ENCODE measurements at places on chromosomes 3 and 15.

- DNase-seq, result no peak
These were observed 183.4 kb upstream of the GADL1 start for GRCh38 chr3:31077826-31078225.

- DNase-seq, result no peak
These were observed 6.9 kb downstream of the NSMCE3 start for GRCh38 chr15:29262738-29263137.

GRCh38 chr3:196638861-196639482 is 522 bp upstream of the NRROS start:
- no peak for DNase-seq

DNA sequence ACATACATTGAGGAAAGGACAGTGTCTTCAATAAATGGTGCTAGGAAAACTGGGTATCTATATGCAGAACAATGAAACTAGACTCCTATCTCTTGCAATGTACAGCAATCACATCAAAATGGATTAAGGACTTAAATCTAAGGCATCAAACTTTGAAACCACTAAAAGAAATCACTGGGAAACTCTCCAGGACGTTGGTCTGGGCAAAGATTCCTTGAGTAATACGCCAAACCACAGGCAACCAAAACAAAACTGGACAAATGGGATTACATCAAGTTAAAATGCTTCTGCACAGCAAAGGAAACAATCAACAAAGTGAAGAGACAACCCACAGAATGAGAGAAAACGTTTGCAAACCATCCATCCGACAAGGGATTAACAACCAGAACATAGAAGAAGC is 14.5 kb downstream of the LAMP3 start:
- no peak for DNase-seq

DNA sequence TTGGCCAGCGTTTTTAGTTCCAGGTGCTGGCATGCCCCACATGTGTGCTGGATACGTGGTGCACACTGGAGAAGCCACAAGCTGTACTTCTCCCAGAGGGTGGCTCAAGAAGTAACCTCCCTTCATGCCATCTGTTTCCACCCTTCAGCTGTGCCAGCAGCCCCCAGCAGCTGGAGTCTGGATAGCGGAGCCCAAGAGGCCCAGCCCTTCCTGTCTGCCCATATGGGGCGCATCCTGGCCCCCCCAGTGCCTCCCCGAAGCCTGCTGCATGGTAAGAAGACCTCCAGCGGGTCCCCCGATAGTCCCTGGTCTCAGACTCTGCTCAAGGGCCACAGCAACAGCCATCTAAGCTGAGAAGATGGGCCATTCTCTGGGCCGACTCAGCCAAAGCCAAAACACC is 5.8 kb upstream of the MANF start:
- no peak for DNase-seq

DNA sequence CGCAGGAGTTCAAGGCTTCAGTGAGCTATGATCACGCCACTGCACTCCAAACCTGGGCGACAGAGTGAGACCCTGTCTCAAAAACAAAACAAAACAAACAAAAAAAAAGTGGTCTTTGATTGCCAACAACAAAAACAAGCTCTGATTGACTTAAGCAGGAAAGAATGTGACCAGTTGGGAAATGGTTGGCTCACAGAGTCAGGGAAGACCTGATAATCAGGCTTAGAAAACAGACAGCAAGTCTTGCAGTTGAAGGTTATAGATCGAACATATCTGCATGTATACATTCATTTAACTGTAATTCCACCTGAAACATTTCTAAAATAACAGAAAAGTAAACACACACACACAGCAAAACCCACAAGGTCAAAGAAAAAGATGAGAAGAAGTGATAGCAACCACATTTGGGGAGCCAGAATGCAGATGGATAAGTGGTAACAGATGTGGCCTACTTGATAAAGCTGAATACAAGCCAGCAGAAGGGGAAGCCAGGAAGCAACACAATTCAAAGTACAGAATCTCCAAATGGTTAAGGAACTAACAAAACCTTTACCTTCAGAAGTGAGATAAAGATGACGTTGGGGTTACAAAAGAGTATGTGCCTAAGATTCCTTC is 699.9 kb upstream of the ZNF385D start:
- DNase-seq, result no peak

DNA sequence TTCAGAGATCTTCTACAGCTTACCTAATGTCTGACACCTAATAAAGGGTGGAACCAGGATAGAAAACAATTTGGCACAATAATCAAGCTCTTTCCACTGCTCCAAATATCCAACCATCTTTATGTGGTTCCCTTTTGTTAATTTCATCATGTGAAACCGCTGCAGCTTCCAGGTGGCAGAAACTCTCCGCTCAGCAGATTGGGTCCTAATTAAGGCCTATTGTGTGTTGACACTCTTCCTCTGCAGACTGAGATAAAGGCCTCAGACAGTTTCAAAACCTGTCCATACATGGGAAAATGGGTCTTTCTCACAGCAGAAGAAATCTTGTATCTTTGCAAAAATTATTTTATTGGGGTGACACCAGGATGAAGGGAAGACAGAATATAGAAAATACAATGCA is 1002.4 kb upstream of the SEMA6D start:
- DNase-seq, result no peak

DNA sequence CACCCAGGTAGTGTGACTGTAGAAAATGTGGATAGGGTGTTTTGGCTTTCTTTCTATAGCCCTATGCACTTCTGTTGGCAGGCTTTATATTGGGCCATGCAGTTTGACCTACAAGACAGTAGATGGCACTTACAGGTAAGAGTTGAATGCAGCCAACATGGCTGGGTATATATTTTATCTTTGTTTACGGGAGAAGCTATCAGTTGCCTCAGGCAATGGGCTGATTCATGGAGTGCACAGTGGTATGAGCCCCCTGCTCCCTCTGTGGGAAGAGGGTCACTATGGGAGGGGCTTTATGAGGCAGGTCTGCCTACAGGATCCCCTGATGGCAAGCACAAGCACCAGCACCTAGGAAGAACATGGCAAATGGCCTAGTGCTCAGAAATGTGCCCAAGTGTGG is 301.2 kb upstream of the CDIN1 start:
- no peak for DNase-seq

DNA sequence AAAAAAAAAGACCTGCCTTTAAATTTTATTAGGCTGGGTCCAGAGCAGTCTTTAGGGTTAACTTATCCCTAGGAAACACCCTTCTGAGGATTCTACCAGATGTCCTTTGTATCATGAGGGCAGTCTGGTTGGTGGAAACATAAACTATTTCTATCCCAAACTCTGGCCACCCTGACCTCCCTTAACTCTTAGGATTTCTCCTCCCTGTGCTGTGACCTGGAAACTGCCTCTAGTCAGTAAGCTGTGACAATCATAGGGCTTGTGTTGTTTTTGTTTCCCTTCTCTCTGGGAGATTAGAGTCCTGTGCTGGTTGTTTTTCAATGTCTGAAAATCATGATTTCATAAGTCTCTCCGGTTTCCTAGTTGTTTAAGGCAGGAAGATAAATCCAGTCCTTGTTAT is 78.1 kb downstream of the TNFAIP8L3 start:
- DNase-seq, result no peak

DNA sequence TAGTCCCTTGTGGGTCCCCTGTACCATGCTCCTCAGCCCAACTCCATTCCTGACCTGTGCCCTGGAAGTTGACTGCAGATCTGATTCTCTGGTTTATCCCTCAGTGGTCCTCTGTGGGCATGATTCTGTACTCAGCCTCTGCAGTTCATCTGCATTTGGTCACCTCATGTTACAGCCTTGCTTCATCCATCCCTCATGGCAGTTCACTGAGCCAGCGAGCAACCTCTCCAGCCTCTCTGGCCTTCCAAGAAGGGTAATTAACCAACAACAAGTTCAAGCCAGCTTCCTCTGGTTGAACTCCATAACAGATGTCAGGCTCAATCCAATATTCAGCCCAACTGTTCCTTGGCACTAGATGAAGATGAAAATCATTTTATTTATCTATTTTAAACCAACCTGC is 509.5 kb downstream of the NTRK3 start:
- no peak for DNase-seq

GRCh38 chr3:194758716-194759115 is 73.0 kb downstream of the FAM43A start:
- no peak for DNase-seq

GRCh38 chr3:171700653-171701052 is 109.6 kb downstream of the PLD1 start:
- DNase-seq, result no peak

DNA sequence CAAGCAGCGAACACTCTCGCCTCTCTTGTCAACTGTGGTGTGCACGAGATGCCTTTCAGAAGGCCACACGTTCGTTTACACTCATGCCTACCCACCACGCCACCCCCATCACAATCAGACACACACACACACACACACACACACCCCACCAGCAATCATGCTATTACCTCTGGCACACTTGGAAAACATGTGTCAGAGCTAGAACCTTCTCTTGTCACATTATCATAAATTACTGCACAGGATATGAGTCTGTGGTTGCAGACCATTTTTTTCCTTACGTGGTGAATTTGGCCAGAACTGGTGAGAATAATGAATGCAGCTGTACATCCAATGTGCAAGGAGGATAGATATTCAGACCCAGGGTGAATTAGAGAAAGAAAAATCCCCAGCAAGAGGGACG is 52.4 kb downstream of the TRIM69 start:
- DNase-seq, result no peak

GRCh38 chr15:76588811-76589747 is 252.5 kb downstream of the ISL2 start:
- no peak for DNase-seq

GRCh38 chr15:80982205-80982604 is 7.4 kb downstream of the MESD start:
- no peak for DNase-seq

DNA sequence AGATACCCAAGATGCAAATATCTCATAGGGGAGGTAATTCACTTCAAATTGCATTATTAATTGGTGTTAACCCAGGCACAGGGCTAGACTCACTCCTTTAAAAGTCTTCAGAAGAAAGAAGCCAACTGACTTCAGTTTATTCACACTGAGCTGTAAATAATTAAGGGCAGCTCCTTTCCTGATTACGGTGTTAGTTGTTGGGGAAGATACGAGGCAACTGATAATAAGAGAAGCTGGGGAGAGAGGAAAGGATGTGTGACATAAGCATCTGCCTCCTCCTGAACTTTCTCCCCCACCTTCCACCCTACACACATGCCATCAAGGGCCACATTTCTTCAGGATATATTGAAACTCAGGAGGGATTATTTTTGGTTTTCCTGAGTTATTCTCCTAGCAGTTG is 47.5 kb downstream of the ADGRG7 start:
- no peak for DNase-seq

DNA sequence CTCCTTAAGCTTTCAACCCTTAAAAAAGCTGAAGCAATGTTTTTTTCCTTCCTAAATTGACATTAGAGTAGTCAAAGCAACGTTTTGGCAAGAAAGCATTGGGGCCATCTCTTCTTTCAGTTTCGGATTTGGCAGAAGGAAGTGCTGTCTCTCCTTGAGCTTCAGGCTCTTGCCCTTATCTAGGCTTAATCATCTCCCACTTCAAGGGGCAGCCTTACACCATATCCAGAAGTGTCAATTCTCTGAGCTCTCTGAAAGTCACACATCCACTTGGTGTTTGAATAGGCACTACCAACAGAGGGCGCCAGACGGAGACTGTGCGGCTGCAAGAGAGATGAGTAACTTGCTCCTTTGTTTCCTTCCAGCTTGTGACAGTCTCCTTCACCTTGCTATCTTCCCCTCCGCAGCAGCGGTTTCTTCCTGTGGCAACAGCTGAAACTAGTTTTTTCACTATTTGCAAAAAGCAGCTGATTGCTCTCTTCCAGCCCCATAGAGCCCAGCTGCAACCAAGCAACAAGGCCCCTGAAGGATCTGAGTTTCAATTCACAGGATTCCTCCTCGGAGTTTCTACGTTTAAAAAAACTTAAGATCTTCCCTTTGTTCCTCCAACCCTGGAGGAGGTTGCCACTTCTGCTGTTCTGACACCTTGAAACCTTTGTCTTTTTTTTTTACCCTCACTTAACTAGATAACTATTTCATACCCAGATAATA is 147.0 kb upstream of the SLCO3A1 start:
- DNase-seq, result peak; percentile 79

- no peak for DNase-seq
These were observed 18.0 kb downstream of the KLHL24 start for GRCh38 chr3:183653209-183654064.

- DNase-seq, result no peak
These were observed 61.7 kb downstream of the FNDC3B start for GRCh38 chr3:172101107-172101506.

GRCh38 chr15:77057685-77058084 is 13.2 kb downstream of the TSPAN3 start:
- DNase-seq, result no peak

DNA sequence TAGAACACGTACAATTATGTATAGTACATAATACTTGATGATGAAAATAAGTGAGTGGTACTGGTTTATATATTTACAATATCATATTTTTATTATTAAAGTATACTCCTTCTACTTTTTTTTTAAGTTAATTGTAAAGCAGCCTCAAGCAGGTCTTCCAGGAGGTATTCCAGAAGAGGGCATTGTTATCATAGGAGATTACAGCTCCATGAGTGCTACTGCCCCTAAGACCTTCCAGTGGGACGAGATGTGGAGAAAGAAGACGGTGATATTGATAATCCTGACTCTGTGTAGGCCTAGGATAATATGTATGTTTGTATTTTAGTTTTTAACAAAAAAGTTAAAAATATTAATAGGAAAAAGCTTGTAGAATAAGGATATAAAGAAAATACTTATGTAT is 40.3 kb upstream of the SCN5A start:
- no peak for DNase-seq

- DNase-seq, result no peak
These were observed 25.1 kb downstream of the POLR2M start for GRCh38 chr15:57731530-57732103.

- no peak for DNase-seq
These were observed 55.5 kb upstream of the CMTM7 start for GRCh38 chr3:32336113-32336498.

- DNase-seq, result no peak
These were observed 29.4 kb upstream of the ATP8B4 start for GRCh38 chr15:50148362-50148963.

GRCh38 chr15:81573098-81573746 is 199.2 kb upstream of the TMC3 start:
- DNase-seq, result no peak

- no peak for DNase-seq
These were observed 526.3 kb downstream of the OTOL1 start for GRCh38 chr3:162022911-162023310.

GRCh38 chr3:45362758-45363157 is 25.6 kb upstream of the LARS2 start:
- DNase-seq, result no peak

DNA sequence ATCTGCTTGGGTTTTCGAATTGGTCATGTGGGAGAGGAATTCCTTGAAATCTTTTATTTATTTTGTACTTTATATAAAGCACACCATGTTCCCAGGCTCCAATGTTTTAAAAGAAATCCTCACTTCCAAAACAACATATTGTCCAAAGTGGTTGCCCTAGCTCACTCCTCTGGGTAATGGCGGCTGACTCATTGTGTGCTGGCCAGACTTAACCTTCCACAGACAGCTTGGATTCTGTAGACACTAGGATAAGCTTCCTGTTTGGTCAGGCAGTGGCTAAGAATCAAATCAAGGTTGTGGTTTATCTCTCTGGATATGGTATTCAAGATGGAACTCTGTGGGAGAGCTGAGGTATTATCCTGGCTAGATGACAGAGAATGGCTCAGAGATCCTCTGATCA is 55.8 kb upstream of the FAM98B start:
- DNase-seq, result no peak
